AG09319 (cell line): ENCODE measurements at places on chromosomes 7 and 10.
A peak's percentile ranks its signal among the peaks of the same experiment; 100 is the strongest.

- DNase-seq: no peak
Measured at GRCh38 chr7:1275451-1276381, 43.0 kb downstream of the UNCX start.

- no peak for DNase-seq
Measured at GRCh38 chr7:18315241-18315640, 180.3 kb upstream of the HDAC9 start.

DNA sequence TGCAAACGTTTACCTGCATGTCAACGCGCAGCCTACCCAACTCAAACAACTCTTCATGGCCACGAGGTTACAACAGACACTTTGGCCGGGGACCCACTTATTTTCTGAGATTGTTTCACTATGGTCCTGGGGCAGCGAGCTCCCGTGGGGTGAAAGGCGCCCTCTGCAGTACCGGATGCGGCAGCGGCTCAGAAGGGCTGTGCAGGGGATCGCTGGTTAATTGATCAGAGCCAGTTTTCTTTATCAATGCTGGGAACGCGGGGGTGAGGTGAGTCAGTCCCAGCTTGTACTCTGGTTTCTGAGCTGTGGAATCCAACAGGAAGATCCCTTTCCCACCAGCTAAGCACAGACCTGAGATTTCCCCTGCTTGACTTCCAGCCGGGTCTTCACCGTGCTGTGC lies 366.5 kb upstream of the KLF6 start:
- DNase-seq: no peak

GRCh38 chr10:90288391-90288933 lies 569.4 kb downstream of the HTR7 start:
- DNase-seq: no peak

DNA sequence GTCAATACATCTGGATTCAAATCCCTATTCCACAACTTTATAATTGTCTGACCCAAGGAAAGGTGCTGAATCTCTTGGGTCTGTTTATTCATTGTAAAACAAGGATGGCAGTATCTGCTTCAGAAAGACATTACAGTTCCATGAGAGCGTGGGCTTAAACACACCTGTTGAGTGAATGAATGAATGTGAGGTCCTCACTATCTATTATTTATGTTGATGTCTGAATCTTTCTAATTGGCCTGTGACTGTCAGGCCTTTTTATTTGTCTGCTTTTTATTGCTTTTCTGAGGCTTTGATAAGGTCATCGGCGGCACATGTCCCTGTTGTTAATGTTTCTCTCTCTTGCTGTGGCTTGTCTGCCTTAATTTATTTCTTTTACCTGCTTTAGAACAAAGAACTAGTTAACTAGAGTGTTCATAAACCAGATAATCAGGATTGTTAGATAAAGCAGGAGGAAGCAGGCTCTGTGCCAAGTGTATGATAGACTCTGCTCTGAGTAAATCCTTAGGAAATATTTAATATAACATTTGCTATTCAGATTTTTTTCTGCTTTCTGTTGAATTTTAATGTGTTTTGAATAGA lies 42.3 kb upstream of the CYCS start:
- DNase-seq: no peak

- no peak for DNase-seq
Measured at GRCh38 chr10:20327954-20328353, 511.7 kb downstream of the PLXDC2 start.

DNA sequence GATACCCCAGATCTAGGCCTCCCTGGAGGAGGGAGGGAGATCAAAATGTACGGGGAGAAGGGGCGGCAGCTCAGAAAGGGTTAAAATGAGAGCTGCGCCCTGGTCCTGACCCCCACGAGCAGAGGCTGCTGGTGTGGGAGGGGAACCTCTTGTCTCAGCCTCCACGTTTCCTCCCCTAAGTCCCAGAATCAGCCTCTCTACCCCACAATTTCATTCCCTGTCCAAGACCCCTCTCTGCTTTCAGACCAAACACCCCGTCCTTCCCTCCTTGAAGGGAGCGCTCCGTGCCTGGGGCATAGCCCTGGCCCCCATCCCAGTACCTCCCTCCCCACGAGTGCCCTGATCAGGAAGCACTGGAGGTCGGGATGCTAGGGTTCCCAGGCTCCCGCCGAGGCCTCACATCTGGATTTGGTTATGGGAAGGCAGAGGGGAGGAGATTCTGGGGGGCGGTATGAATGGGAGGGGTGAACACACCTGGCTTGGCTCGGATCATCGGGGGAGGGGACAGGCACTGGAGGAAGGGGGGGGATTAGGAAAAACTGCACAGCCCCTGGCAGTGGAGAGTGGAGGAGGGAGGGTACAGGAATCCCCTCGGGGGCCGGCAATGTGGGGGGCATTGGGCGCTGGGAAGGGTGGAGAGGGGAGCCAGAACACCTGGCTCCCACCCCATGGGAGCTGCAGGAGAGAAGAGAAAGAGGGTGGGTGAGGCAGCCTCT lies 2.7 kb downstream of the EPHB4 start:
- DNase-seq: no peak

GRCh38 chr10:59266321-59266720 lies 89.9 kb downstream of the PHYHIPL start:
- DNase-seq: no peak

- DNase-seq: no peak
Measured at GRCh38 chr10:112298581-112298980, 15.4 kb downstream of the TECTB start.

- no peak for DNase-seq
Measured at GRCh38 chr10:109433434-109433833, 489.9 kb downstream of the XPNPEP1 start.

DNA sequence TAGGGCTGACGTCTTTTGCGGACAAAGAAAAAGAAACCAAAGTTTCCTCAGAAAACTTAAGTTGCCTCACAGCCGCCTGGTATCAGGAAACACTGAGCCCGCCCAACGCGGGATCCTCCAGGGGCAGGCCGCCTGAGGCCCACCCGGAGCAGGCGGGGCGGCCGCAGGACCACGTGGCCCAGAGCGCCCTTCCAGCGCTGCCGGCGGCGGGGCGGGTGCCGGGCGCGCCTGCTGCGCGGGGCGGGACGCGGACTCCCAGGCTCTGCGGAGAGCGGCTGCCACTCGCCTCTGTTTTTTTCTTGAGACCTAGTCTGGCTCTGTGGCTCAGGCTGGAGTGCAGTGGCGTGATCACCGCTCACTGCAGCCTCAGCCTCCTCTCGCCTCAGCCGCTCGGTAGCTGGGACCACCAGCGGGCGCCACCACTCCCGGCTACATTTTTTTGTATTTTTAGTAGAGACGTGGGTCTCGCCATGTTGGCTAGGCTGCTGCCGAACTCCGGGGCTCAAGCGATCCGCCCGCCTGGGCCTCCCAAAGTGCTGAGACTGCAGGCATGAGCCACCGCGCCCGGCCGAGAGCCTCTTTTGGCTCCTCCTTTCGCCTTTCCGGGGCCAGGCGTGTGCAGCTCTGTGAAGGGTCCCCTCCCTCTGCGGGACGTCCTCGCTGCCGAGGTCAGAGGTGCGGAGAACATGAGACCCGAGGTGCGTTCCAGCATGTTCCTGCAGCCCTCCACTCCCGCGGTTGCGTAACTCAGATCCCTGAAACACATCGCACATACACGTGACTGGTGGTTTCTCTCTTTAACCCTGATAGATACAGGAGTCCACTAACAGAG lies 11.6 kb upstream of the HNRNPF start:
- DNase-seq: no peak

DNA sequence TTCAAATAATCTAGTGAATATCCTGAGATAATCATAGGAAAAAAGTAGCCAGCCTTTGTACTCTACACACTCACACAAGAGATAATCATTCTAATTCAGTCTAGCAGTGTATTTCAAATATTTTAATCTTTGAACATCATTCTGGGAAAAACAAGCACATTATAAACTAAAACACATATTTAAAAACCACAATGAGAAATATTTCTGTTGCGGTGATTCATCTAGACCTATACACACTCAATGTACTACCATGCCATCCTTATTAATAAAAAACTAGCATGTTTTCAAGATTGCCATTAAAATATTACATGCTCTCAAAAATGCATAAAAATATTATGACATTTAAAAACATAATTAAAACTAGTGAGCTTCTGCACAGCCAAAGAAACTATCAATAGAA lies 11.8 kb downstream of the COG5 start:
- DNase-seq: no peak

GRCh38 chr10:118564652-118565051 lies 30.8 kb downstream of the PRLHR start:
- DNase-seq: no peak

DNA sequence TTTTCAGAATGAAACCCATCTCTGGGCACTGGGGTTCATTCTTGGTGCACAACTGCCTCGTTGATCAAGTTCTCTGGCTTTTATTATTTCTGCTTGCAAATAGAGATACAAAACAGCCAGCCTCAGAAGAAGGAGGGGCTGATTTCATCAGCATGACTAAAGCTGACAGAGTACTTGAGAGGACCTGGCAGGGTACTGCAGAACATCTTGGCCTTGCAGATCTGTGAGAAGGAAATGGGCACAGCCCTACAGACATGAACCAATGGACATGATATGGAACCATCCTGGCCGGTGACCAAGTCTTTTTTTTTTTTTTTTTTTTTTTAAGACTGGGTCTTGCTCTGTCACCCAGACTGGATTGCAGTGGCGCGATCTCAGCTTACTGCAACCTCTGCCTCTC lies 240.6 kb downstream of the VTI1A start:
- peak; percentile 30 for DNase-seq

DNA sequence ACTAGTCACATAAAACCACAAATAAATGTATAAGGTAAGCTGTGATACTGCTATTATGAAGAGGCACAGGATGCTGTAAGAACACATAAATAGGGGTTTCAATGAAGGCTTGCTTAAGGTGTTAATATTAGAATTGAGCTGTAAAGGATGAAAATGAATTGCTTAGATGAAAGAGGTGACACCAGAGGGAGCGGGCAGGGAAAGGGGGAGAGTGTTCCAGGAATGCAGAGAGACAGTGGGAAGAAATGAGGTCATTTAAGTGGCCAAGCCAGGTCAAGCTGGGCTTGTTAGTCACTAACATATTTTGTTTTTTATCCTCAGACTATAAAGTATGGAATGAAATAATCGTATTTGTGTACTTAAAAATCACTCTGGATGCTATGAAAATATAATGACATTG lies 193.5 kb downstream of the NRG3 start:
- DNase-seq: no peak

GRCh38 chr10:112352044-112352443 lies 21.9 kb upstream of the ACSL5 start:
- DNase-seq: no peak

DNA sequence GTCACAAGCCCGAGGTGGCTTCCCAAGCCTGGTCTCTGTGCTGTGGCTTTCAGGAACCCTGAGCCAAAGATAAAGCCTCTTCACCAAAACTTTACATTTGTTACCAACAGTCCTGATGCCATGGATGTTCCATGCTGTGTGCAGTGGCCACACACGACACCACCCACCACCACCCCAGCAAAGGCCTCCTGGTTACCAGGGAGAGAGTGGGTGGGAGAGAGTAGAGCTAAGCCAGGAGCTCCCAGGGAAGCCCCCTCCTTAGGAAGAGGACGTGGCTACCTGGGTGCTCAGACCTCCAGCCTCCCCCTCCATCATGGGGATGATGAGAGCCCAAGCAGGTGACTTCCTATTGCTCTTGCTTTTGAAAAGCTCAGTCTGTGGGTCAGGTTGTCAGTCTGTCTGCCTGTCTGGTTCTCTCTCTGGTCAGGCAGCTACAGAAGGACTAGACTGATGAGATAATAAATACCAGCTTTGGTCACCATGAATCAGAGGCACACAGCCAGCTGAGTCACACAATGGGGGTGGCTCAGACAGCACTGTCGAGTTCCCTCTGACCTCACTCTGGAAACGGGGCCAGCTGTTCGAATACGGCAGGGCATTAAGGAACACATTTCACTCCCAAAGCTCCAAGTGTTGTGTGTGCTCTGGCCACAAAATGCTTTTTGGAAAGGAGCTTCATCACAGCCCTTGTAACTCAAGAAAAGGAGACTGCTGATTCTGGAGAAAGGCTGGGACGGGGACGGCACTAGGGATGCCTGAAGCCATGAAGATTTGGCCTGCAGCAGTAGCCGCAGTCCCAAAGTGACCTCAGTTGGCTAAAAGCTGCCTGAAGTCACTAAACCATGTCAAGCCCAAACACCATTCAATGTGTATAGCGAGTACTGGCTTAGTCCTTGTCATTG lies 166.0 kb downstream of the FANK1 start:
- DNase-seq: peak; percentile 90

DNA sequence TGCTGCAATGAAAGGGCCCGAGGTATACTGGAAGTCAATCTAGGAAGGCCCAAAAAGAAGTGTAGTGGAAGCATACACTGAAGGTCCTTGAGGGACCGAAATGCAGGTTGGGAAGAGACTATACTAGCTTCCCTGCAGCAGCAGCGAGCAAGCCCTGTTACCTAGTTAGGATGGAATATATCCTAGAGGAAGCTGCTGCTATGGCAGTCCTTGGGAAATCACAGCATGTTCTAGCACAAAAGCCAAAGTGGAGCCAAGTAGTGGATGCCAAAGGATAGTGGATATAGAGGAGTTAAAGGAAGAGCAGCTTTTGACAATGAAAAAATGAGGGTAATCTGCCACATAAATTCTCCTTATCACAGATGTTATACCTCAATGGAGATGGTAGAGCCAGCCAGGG lies 123.8 kb upstream of the STARD3NL start:
- DNase-seq: no peak

DNA sequence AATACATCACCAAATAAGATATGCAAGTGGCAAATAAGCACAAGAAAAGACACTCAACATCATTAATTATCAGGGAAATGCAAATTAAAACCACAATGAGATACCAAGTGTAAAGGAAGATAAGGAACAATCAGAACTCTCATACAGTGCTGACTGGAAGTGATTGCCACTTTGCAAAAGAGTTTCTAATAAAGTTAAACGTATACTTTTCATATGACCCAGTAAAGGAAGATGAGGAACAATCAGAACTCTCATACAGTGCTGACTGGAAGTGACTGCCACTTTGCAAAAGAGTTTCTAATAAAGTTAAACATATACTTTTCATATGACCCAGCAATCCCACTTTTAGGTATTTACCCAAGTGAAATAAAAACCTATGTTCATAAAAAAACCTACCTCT lies 12.2 kb upstream of the JMJD1C start:
- DNase-seq: no peak

DNA sequence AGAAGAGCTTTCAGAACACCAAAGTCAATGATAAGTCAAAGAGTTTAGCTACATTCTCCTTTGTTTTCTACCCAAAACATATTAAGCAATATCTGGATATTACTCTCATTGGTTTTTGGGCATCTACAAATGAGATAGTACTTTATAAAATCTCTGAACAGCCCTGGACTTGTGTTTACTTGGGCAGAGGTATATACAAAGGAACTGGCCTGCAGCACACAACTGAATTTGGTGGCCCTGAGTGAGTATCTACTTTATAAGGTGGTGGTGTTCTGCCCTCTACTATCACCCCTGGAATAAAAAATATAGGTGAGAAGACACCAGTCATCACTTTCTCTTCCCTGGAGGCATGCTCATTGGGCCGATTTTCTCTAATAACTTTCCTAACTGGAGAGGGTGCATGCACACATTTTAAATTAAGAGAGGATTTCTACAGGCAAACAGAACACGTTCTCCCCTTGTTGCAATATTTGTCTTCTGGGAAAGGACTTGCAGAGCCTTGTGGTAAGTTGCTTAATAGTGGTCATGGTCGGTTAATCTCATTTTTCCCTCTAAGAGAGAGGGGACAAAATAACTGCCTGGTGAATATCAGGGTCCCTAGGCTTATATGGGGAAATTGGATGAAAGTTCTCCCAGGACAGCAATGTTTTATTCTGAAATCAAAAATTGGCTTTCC lies 41.1 kb downstream of the OTUD1 start:
- no peak for DNase-seq
